ENCODE measurements at places on chromosomes 3 and 15. TPM values are rescaled to one million over a fixed set of nuclear protein-coding genes. Genes with fewer than 3 reads are reported as not detected.

DNA sequence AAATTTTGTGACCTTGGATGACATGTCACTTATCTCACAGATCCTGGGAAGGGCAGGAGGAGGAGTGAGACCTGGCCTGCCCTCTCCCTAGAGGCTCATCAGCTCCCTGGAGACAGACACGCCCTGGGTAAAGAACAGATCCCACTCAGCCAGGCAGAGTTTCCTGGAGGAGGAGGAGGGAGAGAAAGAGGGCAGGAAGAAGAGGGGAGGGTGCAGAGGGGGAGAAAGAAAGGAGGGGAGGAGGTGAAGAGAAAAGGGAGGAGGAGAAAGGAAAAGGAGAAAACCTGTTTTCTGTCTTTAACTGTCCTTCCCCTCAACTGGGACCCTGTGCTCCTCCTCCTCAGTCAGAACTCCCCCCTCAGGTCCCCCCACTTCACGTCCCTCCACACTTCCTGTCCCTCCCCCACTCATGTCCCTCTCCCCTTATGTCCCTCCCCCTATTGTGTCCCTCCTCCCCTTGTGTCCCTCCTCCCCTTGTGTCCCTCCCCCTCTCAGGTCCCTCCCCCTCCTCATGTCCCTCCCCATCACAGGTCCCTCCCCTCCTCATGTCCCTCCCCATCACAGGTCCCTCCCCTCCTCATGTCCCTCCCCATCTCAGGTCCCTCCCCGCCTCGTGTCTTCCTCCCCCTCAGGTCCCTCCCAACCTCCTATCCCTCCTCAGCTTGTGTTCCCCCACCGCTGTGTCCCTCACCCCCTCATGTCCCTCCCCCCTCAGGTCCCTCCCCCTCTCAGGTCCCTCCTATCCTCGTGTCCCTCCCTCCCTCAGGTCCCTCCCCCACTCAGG, 52.3 kb upstream of the CGNL1 start:
- no peak for DNase-seq

Gene IMPDH2
- total RNA-seq = 448 TPM

GRCh38 chr3:16140116-16140893, 34.2 kb upstream of the GALNT15 start:
- no peak for DNase-seq

DNA sequence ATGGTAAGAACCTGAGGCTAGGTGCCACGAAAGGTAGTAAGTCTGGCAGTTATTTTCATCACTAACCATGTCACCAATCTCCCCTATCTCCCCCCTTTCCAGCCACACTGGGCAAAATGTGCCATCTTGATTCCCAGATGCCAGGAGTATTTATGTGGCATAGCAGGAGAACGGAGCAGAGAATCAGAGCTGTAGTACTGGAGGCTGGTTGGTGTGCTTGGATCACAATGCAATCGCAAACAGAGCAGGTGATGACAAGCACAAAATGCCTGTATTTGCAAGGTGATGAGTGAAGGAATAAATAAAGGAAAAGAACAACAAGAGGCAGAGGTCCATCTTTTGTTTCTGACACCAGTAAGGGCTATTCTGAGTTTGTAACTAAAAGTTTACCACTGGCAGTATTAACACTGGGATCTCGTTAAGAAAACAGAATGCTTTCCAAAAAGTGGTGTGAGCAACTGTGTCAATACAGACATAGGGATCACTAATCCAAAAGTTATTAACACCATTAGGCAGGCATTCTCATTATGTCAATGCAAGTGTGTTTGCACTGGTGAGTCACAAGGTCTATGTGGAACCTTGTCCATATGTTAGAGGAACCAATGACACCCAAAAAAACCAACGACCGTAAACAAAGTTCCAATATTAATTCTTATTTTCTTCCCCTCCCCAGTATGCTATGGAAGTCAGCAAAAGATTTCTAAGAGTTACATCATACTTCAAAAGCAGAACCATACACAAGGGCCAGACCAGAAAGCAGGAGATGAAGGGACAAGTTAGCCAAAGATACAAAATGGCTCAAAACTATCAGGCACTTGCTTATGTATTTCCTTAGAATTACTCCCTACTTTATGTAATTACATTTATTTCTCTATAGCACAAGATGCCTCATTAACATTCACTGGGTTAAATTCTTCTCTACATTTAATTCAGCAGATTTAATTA, 556.6 kb downstream of the FOXP1 start:
- no peak for DNase-seq

GRCh38 chr3:5005367-5005766, 26.1 kb downstream of the BHLHE40 start:
- DNase-seq = no peak
